Activated CD4-positive, alpha-beta memory T cell treated with anti-CD3 and anti-CD28 coated beads, Interleukin-2, amount 10 ng/mL, durations not matched to agents 7 days and 5 days (primary cell): ENCODE measurements at places on chromosomes 6 and 20.
A peak's percentile ranks its signal among the peaks of the same experiment; 100 is the strongest.

GRCh38 chr6:20340068-20340848 is 61.4 kb upstream of the E2F3 start:
- H3K4me3 ChIP-seq = no peak overlapping the region
- peaks cover 25% of the 10 kb centered on the region for H3K4me1 ChIP-seq
- peaks cover 3% of the 10 kb centered on the region for H3K36me3 ChIP-seq
- DNase-seq = no peak
- no peak overlapping the region for H3K27ac ChIP-seq

DNA sequence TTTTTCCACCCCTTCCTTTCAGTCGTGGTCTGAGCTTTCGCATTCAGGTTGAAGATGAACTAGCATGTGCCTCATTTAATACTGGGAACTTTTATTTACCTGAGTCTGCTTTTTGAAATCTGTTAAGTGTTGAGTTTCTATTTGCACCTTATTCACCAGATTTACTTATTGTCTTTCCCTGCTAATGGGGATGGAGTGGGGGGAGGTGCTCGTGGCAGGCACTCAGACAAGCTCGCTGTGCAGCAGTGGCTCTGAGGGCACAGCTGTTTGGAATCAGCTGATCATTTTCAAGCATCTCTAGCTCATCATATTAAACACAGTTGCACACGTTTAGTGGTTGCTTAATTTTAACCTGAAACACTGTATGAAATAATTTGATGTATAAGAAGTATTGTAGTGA is 35.6 kb downstream of the UTRN start:
- peaks cover 12% of the 10 kb centered on the region for H3K4me1 ChIP-seq
- no peaks in the 10 kb centered on the region for H3K27me3 ChIP-seq
- no peak for DNase-seq
- H3K4me3 ChIP-seq = no peak overlapping the region
- no peaks in the 10 kb centered on the region for H3K36me3 ChIP-seq

- no peak overlapping the region for H3K4me3 ChIP-seq
- no peaks in the 10 kb centered on the region for H3K4me1 ChIP-seq
Observed at GRCh38 chr6:37889486-37889885, 70.0 kb downstream of the ZFAND3 start.

DNA sequence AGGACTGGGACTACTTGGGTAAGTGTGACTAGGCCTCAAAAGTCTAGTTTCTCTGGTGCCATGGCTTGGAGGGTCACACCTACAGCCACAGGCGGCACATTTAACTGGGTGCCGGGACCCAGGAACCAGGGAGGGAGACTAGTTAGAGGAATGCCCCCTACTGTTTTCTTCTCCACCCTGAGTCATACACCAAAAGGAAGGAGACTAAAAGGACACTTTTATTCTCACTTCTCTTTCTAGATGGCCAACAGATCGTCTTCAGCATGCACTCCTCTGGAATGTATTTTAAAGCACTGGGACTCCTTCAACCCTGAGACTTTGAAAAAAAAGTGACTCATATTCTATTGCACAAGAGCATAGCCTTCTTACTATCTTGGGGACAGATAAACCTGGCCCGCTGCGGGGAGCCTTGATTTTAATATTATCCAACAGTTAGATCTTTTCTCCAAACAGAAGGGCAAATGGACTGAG is 33.4 kb downstream of the PLN start:
- H3K27ac ChIP-seq = no peak overlapping the region
- H3K36me3 ChIP-seq = peaks cover 46% of the 10 kb centered on the region
- no peak for DNase-seq
- H3K4me1 ChIP-seq = peaks cover 2% of the 10 kb centered on the region
- H3K4me3 ChIP-seq = no peak overlapping the region

DNA sequence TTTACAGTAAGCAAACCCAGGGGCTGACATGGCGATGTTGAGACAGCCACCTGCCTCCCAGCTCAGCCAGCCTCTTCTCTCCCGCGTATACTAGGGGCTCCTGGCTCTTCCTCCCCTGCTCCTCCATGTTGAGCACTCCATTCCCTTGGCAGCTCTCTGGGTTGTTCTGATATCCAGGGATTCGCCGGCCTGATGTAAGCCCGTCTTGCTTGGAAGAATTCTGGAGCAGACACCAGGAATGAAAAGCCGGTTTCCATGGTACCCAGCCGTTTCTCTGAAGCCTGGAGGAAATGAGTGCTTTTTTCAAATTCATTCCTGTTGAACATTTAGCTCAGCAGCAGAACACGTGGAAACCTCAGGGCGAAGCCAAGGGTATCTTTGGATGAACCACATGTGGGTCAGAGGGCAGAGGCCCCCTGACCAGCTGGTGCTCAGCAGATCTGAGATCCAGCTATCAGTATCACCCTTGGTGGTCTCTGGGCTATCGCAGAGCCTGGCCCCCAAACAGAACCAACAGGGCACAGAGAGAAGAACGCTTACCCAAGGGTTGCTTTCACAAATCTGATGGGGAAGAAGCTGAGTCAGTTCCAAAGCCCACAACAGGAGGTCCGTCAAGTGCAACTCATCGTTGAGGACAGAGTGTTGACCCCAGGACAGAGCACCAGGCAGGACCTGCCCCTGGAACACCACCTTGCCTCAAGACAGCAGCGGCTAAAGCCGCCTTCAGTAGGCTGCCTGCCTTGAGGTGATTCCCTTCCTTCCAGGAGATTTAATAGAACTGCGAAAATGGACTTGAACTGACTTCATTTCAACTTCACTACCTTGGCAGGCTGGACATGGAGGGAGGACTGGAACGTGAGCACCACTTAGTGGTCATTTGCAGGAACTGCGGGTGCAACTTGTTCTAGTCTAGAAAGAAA is 96.1 kb upstream of the RIN2 start:
- H3K4me3 ChIP-seq = no peak overlapping the region
- peaks cover 8% of the 10 kb centered on the region for H3K27me3 ChIP-seq
- H3K27ac ChIP-seq = no peak overlapping the region
- H3K4me1 ChIP-seq = no peaks in the 10 kb centered on the region

DNA sequence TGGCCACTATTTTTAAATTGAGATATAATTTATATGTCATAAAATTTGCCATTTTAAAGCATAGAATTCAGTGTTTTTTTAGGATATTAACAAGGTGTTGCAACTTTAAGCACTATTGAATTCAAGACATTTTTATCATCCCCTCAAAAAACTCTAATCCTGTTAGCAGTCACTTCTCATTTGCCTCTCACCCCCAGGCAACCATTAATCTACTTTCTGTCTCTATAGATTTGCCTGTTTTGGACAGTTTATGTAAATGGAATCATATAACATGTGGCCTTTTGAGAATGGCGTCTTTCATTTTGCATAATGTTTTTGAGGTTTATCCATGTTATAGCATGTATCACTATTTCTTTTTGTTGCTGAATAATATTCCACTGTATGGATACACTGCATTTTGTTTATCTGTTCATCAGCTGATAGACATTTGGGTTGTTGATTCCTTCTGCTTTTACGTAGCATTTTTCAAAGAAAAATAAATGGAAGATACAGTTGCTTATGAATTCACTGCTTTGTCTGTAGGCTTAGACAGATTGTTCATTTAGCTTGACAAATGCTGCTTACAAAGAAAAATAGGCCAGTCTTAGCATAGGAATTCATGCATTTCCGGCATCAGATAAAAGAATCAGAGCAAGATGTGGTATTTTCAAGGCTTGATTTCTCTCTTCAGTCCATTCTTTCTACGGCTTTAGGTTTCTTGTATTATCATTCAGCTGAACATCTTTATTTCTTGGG is 52.9 kb downstream of the STK4 start:
- H3K4me1 ChIP-seq = peaks cover 40% of the 10 kb centered on the region
- DNase-seq = no peak

- no peak for DNase-seq
- H3K27me3 ChIP-seq = no peaks in the 10 kb centered on the region
- no peak overlapping the region for H3K4me3 ChIP-seq
- no peak overlapping the region for H3K27ac ChIP-seq
Observed at GRCh38 chr6:75144386-75144785, 61.5 kb downstream of the COL12A1 start.

- H3K27ac ChIP-seq = no peak overlapping the region
- peaks cover 6% of the 10 kb centered on the region for H3K27me3 ChIP-seq
- DNase-seq = peak; percentile 60
- H3K4me3 ChIP-seq = no peak overlapping the region
- H3K36me3 ChIP-seq = no peaks in the 10 kb centered on the region
Observed at GRCh38 chr6:119742188-119742803, 392.7 kb upstream of the MAN1A1 start.

DNA sequence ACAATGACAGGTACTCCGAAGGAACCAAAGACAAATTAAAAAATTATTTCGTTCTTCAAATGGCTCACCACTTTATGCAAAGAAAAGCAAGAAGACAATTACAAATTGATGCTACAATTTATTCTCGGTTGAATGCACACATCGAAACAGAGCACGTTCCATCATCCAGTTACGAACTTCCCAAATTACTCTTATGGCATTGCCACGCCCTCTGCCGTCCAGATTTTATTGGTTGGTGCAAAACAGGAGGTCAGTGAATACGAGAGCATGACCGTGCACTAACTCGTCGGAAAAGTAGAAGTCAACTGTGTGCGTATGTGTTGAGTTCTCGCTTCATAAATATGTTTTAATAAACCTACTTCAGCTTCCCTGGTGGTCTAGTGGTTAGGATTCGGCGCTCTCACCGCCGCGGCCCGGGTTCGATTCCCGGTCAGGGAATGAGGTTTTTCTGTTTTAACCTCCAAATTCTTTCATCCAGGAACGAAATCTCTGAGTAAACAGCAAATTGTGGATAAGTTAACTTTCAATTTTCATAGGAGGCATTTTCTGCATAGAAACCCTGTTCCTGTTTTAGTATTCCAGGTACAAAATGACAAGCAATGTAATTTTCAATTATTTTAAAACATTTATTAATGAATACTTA is 23.2 kb downstream of the ZNF311 start:
- peaks cover 45% of the 10 kb centered on the region for H3K27me3 ChIP-seq
- peak overlapping the region; percentile 77 for H3K27ac ChIP-seq

DNA sequence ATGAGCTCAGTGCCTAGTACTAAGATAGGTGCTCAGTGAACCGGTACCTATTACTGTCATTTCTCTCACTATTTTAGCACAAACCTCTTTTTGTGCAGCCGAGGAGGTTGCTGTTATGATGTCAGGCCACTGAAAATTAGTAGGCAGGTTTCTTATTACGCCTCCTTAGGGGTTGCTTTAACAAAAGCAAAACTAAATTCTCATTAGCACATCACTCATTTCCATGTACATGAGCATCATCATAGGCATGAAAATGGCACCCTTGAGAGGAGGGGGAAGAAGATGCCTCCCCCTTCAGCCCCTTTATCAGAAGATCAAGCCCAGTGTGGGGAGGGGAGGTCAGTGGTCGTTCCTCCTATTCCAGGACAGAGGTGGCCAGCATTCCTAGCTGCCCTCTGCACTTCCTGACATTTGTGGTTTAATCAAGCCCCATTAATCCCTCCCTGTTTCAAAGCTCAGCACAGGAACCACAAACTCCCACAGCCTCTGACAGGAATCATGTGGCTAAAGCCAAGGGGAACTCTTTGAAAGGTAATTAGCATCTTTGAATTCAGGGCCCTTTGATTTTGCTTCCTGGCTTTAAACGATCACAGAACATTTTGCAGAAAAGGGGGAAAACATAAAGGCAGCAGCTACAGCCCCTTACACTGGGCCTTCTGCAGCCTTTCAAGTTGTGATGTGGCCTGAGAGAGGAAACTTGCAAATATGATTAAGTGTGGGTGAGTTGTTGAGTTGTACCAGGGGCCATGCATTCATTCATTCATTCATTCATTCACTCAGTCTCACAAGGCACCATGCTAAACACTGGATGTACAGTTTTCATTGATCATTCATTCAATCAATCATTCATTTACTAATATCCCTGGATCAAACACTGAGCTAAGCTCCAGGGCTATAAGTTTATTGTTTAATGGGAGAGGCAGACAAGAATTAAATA is 31.9 kb upstream of the PSMF1 start:
- no peak overlapping the region for H3K4me3 ChIP-seq
- no peaks in the 10 kb centered on the region for H3K27me3 ChIP-seq
- H3K36me3 ChIP-seq = peaks cover 19% of the 10 kb centered on the region
- H3K27ac ChIP-seq = no peak overlapping the region
- peaks cover 9% of the 10 kb centered on the region for H3K4me1 ChIP-seq
- no peak for DNase-seq

DNA sequence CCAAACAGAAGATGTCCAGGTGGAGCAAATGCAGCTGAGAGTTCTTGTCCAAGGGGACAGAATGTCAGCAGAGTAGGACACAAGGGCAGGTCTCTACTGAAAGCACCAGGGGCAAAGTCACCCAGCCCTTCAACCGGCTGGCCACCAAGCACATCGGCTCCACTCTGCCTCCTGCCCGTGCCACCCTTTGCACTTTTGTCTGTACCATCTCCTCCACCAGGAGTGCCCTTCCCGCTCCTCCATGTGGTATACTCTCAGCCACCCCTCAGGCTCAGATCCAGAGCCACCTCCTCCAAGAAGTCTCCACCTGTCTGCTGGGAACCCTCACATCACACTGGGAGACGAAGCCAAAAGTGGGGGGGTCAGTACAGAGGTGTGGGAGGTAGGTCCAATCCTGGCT is 4.1 kb upstream of the HSPA12B start:
- H3K27ac ChIP-seq = no peak overlapping the region
- peaks cover 7% of the 10 kb centered on the region for H3K4me1 ChIP-seq
- H3K4me3 ChIP-seq = no peak overlapping the region
- H3K27me3 ChIP-seq = peaks cover 59% of the 10 kb centered on the region

- peaks cover 56% of the 10 kb centered on the region for H3K27me3 ChIP-seq
- H3K27ac ChIP-seq = no peak overlapping the region
- no peak for DNase-seq
- H3K36me3 ChIP-seq = no peaks in the 10 kb centered on the region
- H3K4me3 ChIP-seq = no peak overlapping the region
- peaks cover 16% of the 10 kb centered on the region for H3K4me1 ChIP-seq
Observed at GRCh38 chr20:17542481-17542880, 11.3 kb upstream of the BFSP1 start.

DNA sequence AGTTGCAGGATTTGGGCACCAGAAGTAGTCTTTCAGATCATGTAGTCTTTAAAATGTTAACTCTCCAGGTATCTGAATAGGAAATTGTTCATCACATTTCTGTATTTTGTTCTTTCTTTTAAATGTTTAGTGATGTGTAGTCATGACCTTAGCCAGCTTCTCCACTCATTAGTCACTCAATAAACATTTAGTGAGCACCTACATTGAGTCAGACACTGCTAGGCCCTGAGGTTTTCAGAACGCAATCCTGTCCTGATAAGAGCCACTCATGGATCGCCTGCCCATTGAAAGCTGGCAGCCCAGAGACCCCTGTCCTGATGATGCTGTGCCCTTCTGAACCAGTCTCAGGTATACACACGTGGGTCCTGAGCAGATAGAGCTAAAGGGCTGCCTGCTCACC is 163.4 kb upstream of the HEY2 start:
- DNase-seq = no peak
- H3K36me3 ChIP-seq = no peaks in the 10 kb centered on the region

- no peak overlapping the region for H3K27ac ChIP-seq
- DNase-seq = peak; percentile 50
- no peaks in the 10 kb centered on the region for H3K4me1 ChIP-seq
- H3K4me3 ChIP-seq = no peak overlapping the region
Observed at GRCh38 chr20:36399147-36399968, 93.2 kb downstream of the DLGAP4 start.
